COR-L47 (cell line): ENCODE measurements at places on chromosomes 2 and 18.
A peak's percentile ranks its signal among the peaks of the same experiment; 100 is the strongest.

DNA sequence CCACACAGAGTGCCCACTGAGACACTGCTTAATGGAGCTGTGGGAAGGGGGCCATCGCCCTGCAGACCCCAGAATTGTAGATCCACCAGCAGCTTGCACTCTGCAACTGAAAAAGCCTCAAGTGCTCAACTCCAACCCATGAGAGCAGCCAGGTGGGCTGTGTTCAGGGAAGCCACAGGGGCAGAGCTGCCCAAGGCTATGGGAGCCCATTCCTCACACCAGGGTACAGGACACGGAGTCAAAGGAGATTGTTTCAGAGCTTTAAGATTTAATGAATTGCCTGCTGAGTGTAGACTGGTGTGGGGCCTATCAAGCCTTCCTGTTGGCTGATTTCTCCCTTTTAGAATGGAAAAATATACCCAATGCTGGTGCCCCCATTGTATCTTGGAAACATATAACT, 17.2 kb downstream of the TPO start:
- no peak for DNase-seq

DNA sequence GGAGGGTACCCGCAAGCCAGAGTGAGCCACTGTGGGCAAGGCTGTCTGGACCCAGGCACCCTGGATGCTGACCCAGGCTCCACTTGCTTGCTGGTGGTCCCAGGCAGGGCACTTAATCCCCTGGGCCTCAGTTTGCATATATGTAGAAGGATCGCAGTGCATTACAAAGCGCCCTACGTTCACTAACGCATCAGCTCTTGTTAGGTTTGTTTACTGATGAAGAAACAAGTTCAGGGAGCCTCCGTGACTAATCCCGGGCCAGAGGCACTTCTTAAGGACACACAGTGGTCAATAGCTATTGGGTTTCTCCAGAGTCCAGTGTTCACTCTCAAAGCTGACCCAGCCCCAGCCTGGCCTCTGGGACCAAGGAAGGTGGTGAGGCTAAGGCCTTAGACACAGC, 70.2 kb downstream of the LBH start:
- DNase-seq, result no peak

DNA sequence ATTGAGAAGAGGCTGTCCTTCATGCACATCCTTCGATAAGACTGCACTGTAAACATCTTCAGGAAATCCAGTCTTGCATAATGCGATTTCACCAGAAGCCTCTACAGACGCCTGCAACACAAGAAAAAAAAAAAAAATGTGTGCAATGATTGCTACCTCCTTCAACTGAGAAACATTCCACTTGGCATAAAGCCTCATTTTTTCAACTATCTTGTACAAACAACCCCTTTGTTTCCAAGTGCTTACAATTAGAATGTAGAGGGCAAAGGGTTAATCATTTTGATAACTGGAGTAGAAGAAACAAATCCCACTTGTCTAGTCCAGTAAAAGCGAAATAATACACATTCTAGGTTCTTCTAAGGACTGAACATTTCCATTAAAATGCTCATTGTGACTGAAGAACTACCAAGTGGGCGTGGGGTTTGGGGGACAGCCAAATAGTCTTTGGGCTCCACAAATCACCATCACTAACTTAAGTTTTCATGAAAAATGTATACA, 29.2 kb downstream of the CDH2 start:
- DNase-seq, result peak; percentile 45

DNA sequence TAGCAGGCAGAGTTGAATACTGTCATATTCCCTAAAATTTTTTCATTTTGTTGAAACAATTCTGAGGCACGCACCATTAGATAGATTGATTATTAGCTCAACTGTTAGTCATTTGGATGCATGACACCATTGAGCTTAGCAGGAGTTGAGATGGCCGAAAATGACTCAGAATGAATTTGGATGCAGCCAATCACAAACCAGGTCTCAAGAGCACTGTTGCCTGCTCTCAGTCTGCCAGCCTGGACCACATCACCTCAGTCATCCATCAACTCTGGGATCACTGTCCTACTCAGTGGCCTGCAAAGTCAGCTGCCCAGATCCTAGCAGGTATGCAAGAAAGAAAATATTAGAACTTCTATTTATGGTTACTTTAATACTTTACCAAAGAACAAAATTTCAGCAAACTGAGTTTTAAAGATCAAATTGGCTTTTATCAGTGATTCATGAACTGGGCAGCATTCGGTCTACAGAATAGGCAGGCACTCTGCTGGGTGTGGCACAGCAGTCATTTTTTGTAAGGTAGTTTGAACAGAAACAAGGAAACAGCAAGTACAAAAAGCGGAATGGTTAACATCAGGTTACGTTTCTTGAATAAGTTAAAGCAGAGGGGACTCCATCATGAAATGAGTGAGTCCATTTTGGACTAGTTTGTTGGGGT, 152.7 kb upstream of the ARHGAP28 start:
- DNase-seq, result no peak

DNA sequence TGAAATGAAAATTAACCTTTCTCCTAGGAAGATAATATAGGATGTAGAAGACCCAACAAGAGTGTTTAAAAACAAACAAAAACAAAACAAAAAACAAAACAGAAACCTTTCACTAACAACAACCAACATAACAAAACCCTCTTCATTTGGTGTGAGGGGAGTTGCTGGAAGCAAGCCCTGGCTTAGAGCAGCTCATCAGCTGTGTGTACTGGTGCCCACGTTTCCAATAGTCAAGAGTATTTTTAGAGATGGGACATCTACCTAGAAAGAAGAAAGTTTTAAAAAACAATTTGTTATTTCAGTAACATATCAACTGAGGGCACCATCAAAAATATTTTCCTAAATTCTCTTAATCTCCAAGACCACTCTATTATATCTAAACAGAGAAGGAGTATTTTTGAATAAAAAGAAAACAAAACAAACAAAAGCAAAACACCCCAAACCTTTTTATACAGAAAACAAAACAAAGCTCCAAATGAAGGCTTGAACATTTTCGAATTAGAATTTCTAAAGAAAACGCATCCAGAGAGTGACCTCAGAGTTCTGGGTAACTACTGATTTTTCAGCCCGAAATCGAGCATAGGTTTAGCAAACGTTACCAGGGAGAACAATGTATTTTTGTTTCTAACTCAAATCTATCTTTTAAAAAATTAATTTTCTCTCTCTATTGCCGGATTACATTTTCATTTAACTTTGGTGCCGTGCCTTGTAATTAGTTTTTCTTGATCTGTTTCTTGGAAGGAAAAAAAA, 134.6 kb downstream of the INSIG2 start:
- no peak for DNase-seq

- no peak for DNase-seq
Observed at GRCh38 chr18:78247615-78248289, 731.9 kb upstream of the SALL3 start.

- DNase-seq, result no peak
Observed at GRCh38 chr18:10234912-10235660, 219.3 kb upstream of the APCDD1 start.

GRCh38 chr2:190173392-190173791, 110.9 kb upstream of the MSTN start:
- no peak for DNase-seq

DNA sequence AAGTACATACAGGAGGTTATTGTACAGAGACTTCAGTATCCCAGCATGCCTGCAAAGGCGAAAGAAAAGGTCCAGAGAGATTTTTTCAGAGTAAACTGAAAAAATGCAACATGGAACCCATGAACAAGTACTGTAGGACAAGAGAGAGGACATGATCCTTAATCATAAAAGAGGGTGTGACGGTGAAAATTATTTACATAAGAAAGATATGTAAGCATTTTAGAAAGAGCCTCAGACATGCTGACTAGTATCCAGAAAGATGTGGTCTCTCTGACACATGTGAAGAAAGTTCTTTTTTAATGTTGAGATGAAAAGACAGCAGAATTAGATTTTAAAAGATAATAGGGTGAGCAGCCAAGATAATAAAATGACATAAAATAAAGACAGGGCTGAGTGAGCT, 262.0 kb downstream of the NCKAP5 start:
- no peak for DNase-seq

DNA sequence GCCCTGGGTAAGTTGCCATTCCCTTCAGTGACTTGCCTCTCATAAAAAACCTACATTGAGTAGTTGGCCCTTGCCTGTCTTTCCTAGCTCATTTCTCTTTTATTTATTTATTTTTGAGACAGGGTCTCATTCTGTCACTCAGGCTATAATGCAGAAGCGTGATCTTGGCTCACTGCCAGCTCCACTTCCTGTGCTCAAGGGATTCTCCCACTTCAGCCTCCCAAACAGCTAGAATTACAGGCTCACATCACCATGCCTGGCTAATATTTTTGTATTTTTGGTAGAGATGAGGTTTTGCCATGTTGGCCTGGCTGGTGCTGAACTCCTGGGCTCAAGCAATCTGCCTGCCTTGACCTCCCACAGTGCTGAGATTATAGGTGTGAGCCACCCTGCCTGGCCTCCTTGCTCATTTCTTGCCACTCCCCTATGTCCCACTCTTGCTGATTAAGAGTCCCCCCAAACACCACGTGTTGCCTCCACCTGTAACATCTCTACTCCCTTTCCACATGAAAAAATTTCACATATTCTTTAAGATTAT, 12.6 kb downstream of the EVA1A start:
- DNase-seq, result peak; percentile 33

- no peak for DNase-seq
Observed at GRCh38 chr18:36576339-36576738, 252.5 kb downstream of the TPGS2 start.

DNA sequence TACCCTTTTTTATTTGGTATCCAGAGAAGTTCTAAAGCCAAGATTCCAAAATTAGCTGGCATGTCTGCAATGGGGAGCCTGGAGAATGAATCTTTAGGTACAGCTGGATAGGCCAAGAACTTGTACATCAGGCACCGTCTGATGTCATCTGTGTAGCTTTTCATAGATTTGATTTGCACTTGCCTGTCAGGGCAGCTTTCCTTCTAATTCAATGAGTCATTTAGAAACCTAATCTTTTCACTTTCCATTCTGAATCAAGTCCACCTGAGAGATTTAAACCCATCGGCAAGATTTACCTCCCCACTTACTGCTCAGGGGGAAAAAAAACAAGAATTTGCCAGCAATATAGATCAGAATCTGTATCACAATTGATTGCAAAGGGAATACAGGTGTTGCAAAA, 60.9 kb upstream of the ACAA2 start:
- no peak for DNase-seq

DNA sequence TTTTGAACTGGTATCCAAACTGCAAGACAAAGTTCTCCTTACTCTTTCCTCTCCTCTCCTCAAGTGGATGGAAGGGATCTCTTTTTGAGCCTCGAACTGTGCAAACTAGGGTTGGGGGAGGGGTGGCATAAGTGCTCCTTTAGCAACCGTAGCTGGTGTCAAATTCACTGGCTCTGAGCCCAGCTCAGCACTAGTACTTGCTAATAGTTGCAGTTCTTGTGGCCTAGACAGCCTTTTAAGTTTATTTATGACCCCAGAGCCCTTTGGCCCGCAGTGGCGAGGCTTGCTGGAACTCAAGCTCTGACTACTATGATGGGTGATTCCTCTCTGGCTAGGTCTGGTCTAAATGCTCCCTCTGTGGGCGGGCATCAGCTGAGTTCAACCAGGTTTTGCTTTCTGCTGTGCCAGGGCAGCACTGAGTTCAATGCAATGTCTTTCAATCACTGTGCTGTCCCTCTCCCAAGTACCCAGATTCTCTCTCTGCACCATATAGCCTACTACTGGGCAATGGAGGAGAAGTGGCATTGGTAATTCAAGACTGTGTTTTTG, 528.4 kb upstream of the SYT4 start:
- DNase-seq, result no peak

- no peak for DNase-seq
Observed at GRCh38 chr18:67194886-67195285, 321.6 kb downstream of the DSEL start.

DNA sequence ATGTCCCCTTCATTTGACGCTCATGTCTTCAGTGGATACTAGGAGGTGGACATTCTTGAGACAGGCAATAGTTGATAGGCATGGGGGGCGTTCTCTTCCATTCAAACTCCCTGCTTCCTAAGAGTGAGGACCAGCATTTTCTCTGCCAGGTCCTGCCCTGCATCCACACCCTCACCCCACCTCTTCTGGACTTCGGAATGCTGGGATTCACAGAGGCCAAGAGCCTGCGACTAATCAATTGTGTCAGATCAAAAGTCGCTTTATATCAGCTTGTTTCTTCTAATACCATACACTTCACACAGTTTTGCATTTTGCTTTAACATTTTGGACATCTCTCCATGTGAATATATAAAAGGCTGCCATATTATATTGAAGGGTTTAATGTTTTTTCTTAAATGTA, 210.7 kb downstream of the CCDC102B start:
- DNase-seq, result no peak

- no peak for DNase-seq
Observed at GRCh38 chr18:62485684-62486083, 37.1 kb upstream of the ZCCHC2 start.
